ENCODE measurements at places on chromosomes 6 and 20.

DNA sequence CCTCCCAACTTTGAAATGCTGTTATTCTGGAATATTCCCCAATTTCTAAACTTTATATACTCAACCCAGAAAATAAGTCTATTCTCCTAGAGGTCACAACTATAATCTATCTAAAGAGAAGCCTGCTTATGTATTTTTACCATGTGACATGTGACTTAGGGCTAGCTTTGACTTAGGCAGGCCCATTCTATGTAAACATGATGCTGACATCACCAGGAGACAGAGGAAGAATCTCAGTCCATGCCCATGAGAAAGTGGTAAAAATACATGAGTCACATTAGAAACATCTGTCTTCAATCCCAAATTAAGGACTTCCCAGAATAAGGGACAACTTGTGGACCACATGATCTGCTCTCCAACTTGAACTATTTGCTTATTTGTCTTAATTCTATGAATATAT, 113.6 kb upstream of the ID4 start:
- DNase-seq, result no peak

GRCh38 chr20:57124800-57125517, 141.5 kb downstream of the BMP7 start:
- no peak for DNase-seq

GRCh38 chr20:2213401-2213800, 82.4 kb upstream of the TGM3 start:
- DNase-seq, result no peak

- DNase-seq, result no peak
These were observed 39.3 kb downstream of the SNRNP48 start for GRCh38 chr6:7629321-7629720.
